ENCODE measurements at places on chromosomes 7 and 10.
A peak's percentile ranks its signal among the peaks of the same experiment; 100 is the strongest.

GRCh38 chr10:78516236-78516635 lies 482.6 kb downstream of the RPS24 start:
- DNase-seq, result no peak

DNA sequence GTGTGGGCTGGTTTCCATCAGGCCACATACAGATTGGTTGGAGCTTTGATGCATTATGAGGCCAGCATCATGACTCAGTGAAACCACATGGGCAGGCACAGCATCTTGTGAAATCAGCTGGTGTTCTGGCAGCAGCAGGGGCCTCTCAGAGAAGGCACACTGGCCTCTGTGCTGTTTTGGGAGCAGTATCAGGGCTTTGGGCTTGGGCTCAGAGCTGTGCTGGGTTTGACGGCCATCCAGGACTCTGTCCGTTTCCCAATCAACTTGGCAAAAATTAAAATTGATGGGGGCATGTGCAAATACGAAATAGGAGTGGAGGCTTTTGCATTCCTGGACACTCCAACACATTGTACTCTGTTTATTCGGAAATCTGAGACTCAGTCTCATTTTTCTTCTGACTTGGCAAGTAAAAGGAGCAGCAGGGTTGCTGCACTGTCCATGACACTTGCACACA lies 190.9 kb downstream of the BMPER start:
- DNase-seq, result peak; percentile 43

- no peak for DNase-seq
Measured at GRCh38 chr7:140769852-140770251, 73.3 kb downstream of the NDUFB2 start.

- no peak for DNase-seq
Measured at GRCh38 chr10:122558452-122558851, 2.1 kb upstream of the DMBT1 start.

DNA sequence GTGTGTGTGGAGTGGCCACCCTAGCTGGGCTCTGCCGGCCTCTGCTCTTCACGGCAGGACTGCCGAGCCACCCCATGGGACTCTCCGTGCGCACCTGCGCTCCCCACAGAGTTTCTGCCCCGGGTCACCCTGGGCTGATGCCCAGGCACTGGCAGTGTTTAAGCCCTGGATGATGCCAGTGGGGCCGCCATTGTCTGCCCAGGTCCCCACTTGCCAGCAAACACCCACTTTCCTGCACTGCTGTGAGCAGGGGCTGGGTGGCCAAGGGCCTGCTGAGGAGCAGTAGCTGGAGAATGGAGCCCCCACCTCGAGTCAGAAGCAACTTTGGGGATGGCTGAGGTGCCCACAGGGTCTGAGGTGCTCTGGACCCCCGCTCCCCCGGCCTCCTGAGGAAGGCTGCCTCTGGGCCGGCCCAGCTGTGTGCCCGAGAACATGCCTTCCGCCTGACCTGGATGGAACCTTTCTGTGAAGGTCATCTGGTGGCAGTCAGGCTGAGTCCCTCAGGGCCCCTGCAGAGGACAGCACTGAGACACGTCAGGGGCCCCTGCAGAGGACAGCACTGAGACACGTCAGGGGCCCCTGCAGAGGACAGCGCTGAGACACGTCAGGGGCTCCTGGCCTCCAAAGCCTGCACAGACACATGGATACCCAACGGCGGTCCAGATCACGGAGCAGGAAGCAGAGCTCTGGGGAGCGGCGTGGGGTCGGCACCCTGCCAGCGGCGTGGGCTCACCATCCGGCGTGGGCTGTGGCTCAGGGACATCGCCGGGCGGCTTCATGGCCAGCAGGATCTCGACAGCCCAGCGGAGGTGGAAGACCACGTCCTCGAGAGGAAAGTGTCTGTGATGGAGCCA lies 62.0 kb downstream of the CFAP46 start:
- DNase-seq, result no peak

DNA sequence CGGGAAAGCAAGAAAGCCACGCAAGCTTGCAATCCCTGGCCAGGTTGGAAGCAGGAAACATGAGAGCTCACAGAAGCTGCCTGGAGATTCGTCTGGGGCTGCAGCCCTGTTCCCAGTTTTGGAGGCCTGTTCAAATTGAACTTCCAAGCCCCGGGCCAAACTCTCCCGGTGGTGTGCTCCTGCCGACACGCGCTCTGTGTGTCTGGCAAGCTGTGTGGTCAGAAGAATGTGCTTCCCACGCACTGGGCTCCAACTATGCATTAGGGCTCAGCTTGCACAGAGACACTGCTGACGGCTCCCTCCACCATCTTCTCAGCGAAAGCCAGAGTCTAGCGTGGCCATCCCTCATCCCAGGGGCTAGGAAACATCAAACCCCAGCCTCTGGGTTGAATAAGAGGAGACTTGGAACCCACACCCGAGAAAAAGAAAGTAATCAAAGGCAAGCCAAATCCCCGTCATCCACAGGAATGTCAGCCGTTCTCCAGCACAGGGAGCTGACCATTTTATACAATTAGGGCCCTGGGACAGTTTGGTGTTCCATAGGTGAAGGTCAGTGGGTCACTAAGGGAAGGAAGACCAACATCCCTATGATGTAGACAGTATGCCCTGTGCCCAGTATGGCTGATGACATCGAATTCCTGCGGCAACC lies 107.2 kb downstream of the FGFR2 start:
- DNase-seq, result peak; percentile 90

DNA sequence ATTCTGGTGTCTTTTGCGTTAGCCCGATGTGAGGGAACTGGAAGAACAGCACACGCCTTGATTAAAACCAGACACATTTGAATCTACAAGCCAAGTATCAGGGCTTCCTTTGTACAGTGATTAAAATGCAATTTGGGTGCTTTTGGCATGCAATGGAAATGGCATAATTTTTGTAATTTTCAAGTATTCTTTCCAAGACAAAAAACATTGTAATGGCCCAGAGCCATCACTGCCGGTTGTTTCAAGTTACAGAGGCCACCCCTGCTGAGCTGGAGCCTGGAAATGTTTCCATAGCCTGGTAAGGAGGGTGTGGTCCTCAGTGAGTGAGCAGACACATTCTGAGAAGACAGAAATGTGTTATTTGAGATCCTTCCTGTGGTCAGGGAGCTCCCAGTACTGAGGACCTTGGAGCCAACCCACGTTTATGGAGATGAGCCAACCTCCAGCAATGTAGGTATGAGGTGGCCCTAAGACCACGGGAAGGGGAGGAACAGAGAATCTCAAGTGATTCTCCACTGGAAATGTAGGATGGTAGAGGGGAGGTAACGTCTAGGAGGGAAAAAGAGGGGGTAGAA lies 20.9 kb downstream of the TEX36 start:
- peak; percentile 73 for DNase-seq

DNA sequence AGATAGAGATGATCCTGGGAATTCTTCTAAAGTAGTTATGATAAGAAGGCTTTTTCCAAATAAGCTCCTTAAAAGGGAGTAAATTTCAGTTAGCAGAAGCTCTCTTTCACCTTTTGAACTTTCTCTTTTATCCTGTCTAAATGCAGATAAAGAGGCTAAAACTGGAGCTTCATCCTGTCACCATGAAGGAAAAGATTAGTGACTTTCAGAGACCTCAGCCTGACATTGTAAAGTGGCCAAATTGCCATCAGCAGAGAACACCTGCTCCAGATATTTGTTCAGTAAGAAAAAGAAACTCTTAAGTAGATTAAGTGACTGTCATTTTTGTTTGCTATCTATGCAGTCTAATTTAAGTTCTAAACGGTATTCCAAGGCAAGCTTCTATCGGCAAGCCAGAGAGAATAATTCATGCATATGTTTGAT lies 18.3 kb downstream of the VWDE start:
- DNase-seq, result no peak

GRCh38 chr10:30433306-30433729 lies 666 bp upstream of the MAP3K8 start:
- DNase-seq, result peak; percentile 83

- no peak for DNase-seq
Measured at GRCh38 chr10:70765794-70766594, 19.2 kb downstream of the TBATA start.

DNA sequence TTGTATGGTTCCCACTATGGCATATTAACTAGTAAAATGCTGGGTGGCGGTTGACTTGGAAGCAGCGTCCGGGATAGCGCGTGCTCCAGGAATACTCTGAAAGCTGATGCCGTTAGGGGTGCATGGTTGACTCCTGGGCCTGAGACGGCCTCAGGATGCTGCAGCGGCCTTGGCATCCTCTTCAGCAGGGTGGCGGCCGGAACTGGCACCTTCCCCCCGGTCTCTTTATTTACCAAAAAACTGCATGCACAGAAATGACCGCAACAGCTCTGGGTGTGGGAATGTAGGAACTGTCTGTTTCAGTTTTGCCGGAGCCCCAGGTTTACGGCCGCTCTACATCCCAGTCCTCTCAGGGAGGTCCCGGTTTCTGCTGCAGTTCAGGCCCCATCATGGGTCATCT lies 28.8 kb downstream of the PFKP start:
- DNase-seq, result no peak

- no peak for DNase-seq
Measured at GRCh38 chr10:16795410-16796073, 21.7 kb downstream of the RSU1 start.

DNA sequence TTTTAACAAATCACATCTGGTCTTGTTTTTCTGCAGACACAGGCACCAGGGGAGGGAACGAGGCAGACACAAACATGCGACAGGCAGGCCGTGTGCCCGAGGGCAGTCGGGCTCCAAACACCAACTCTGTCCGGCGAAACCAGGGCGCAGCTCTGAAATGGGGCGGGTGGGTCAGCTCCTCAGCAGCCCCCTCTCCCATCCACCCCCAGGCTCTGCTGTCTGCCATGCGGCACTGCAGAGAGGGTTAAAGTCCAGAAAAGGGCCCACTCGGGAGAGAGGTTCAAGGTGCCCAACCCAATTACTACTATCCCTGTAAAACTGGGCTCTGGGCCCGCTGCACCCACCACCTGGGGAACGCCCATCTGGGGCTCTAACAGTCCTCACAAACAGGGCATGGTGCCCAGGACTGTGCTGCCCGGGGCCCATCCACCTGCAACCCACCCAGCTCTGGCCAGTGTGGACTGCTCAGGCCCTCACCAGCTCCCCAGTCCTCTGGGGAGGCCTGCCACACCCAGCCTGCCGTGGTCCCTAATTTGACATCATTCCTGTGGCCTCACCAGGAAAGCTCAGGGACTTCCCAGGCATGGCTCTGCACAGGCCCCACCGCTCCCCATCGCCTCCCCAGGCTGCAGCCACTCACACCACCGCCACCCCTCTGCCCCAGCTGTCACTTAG lies 18.7 kb downstream of the YKT6 start:
- DNase-seq, result no peak

Measured in right hindlimb (tissue), 1 donor.